ENCODE measurements at places on chromosomes 11 and 22. TPM values are rescaled to one million over a fixed set of nuclear protein-coding genes. Genes with fewer than 3 reads are reported as not detected.

APOA5 gene
- not detected for polyA plus RNA-seq

RASSF10 gene
- not detected for polyA plus RNA-seq

ZNF214 gene
- polyA plus RNA-seq: 2.0 TPM

OR6A2 gene
- polyA plus RNA-seq: 0.03 TPM

SCARF2 gene
- 10.6 TPM for polyA plus RNA-seq

MPEG1 gene
- not detected for polyA plus RNA-seq

OR2AT4 gene
- not detected for polyA plus RNA-seq

POTEH gene
- polyA plus RNA-seq: not detected

KREMEN1 gene
- 13.5 TPM for polyA plus RNA-seq

MYO7A gene
- polyA plus RNA-seq: 0.05 TPM

PLAAT3 gene
- 11.4 TPM for polyA plus RNA-seq

SSTR3 gene
- not detected for polyA plus RNA-seq

CABP7 gene
- polyA plus RNA-seq: not detected

C11orf65 gene
- polyA plus RNA-seq: 0.54 TPM

KDM4F gene
- not detected for polyA plus RNA-seq

PDE2A gene
- polyA plus RNA-seq: 2.6 TPM

JHY gene
- 2.6 TPM for polyA plus RNA-seq

FOLR1 gene
- 0.14 TPM for polyA plus RNA-seq

TTC9C gene
- polyA plus RNA-seq: 27.3 TPM

DMC1 gene
- polyA plus RNA-seq: 5.9 TPM

BANF1 gene
- polyA plus RNA-seq: 156 TPM

EHF gene
- 0.02 TPM for polyA plus RNA-seq

SOX10 gene
- not detected for polyA plus RNA-seq
